ENCODE measurements at places on chromosomes 5 and 9.

DNA sequence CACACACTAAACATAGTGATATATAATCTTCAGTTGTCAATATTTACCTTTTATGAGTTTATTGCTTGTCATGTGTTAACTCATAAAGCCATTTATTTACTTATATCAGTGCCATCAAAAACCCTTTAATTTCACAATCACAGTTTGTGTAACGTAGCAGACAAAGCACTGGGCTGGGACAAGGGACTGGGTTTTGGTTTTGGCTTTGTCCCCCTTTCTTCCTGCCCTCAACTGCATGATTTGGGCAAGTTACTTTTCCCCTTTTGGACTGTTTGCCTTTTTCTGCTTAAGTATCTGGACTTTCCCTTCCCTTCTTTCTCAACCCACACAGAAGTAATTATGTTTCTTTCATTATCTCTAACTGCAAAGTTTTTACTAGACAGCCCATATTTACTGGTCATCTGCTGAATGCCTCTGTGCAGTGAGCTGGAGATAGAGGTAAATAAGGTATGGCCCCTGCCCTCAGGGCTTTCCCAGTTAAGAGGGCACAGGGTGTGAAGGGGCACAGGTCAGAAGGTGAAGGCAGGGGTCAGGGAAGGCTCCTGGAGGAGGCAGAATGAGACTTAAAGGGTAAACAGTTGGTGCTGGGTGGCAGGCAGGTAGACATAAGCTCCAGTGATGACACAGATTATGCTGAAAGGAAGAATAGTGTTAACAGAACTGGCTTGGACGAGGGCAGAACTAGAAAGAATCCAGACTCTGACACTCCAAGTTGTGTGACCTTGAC, 14.8 kb upstream of the NR3C1 start:
- DNase-seq, result no peak

- DNase-seq, result no peak
Observed at GRCh38 chr9:3648722-3649246, 123.0 kb upstream of the RFX3 start.

- DNase-seq, result peak; percentile 39
Observed at GRCh38 chr5:1792842-1793266, 6.8 kb downstream of the MRPL36 start.

- no peak for DNase-seq
Observed at GRCh38 chr5:88045931-88046461, 222.6 kb downstream of the TMEM161B start.

DNA sequence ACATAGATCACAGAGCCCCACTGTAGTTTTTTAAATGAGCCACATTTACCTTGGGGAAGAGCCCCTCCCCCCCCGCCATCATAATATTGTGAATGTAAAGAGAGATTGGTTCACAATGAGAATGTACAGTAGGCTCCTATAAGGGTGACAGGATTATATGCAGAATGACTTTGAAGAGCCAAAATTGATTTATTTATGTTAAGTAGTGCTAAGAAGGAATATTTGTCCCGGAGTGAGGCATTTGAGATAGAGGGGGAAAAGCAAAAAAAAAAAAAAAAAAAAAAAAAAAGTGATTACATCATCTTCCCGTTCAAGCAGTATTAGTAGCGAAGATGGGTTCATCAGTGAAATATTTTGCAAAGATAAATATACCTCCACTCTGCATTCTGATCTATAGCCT, 73.9 kb downstream of the PIK3R1 start:
- DNase-seq, result no peak

- no peak for DNase-seq
Observed at GRCh38 chr5:66904189-66904588, 292.4 kb downstream of the CD180 start.

DNA sequence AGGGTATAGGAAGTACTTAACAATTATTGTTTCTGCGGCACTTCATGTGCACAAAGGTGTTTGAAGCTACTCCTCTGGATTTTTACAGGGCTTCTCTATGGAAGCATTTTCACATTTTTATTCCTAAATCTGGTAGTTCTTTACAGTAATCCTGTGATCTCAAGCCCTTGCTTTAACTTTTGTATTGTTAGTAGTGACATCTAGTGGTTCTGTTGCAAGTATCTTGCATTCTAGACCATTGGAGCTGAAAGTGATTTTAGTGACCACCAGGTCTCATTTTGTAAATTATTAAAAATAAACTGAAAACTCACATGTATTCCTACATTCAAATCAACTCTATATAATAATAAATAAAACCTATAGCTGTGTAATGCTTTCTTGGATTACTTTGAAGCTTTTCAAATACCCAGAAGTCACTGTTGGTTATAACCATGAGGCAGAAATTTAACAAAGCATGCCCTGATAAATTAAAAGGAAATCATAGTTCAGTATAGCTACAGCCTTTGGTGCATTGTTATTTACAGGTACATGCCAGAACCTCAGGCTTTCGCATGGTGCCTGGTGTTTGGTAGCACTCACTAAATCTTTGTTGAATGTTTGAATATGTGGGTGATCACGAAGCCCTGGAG, 18.9 kb downstream of the RPS23 start:
- no peak for DNase-seq

- DNase-seq, result no peak
Observed at GRCh38 chr9:34498553-34498952, 24.2 kb downstream of the ENHO start.

Measured in stimulated activated naive CD4-positive, alpha-beta T cell (primary cell).